AG09319 (cell line): ENCODE measurements at places on chromosomes 3 and 15.

DNA sequence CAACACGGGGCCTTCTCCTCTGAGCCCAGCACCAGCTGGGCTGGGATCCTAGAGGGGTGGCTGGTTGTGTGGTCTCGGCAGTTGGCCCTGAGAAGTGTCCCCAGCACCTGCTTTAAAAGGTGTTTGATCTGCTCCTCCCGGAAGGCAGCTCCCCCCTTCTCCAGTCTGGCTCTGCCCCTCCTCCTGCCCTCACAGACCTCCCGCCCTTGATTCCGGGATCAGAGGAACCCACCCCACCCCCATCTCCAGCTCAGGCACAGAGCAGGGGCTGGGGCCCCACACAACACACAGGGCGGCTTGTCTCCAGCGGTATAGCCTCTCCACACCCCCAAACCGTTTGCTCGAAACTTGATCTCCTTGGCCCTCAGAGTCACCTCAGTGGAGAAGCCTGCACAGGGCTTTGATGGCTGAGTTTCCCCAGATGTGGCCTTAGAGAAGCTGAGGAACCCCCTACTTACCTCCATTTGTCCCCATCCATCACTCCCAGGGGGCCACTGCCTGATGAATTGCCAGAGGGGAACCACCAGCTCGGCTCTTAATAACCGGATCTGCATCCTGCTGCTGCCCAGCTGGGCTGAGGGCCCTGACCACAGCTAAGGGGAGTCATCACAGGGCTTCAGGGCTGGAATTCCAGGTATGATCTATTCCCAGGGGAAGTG is 6.4 kb upstream of the STRA6 start:
- DNase-seq: no peak

GRCh38 chr3:157373783-157374182 is 62.9 kb upstream of the PTX3 start:
- peak; percentile 49 for DNase-seq

DNA sequence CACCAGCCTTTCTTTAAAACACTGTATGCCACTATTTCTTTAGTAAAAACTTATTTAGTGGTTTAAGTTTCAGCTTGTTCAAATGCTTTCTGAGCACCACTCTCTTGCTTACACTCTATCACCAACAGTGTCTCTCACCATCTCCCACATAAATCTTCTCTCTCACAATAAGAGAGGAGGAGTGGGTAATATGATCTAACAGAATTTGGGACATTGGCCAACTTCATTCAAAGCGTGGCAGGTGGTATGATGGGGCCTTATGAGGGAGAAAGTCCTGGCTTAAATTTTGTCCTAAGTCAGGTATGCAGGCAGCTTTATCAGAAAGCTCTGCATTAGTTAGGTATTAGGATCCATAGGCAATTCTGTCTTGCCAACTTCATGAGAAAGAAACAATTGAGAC is 1132.5 kb downstream of the TUSC7 start:
- DNase-seq: no peak

DNA sequence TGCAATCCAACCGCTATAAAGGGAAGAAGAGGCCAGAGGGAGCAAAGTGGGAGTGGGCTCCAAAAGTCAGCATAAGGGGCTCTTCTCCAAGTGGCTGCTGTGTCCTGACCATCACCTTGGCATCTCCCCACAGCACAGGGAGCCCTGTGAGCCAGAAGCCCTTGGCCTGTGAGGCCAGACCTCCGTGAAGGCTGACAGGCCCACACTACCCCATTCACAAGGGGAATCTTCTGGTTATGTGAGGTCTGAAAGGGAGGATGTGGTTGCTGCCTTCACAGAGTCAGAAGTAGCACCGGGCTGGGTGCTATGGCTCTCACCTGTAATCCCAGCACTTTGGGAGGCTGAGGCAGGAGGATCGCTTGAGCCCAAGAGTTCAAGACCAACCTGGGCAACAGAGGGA is 2.6 kb upstream of the ULK3 start:
- DNase-seq: no peak

DNA sequence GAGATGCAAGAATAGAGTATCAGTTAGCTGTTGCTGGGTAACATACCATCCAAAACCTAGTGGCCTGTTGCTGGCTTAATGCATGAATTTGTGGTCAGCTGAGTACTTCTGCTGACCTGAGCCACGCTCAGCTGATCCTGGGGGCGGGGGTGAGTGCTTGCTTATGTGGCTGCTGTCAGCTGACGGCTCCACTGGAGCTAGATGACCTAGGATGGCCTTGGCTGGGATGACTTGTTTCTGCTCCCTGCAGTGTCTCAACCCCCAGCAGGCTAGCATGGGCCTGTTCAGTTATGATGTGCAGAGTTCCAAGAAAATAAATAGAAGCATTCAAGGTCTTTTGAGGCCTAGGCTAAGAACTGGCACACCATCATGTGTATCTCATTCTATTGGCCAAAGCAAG is 63.9 kb downstream of the FBLN2 start:
- DNase-seq: peak; percentile 25

GRCh38 chr15:101043011-101043410 is 123.9 kb downstream of the LRRK1 start:
- no peak for DNase-seq

DNA sequence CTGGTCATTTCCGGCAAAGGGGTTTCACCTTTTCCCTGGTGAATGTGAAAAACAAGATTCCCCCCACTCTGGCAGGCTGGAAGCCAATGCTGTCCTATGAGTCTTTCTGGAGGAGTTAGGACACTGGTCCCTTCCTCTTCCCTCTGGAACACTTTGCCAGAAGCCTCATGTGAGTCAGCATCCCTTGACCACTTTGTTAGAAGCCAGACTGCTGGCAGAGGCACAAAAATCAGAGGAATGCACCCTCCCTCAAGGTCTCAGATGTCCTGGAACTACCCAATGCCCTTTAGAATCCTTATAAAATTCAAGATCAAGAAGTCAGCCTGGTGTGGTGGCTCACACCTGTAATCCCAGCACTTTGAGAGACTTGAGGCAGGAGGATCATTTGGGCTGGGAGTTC is 26.6 kb downstream of the ITGB5 start:
- DNase-seq: peak; percentile 82

GRCh38 chr15:95758451-95758850 is 572.0 kb upstream of the NR2F2 start:
- no peak for DNase-seq
